ENCODE measurements at places on chromosomes 4 and X. TPM values are rescaled to one million over a fixed set of nuclear protein-coding genes. Genes with fewer than 3 reads are reported as not detected.
A peak's percentile ranks its signal among the peaks of the same experiment; 100 is the strongest.

GRCh38 chrX:25131055-25131454, 115.3 kb upstream of the ARX start:
- peak; percentile 20 for DNase-seq

DNA sequence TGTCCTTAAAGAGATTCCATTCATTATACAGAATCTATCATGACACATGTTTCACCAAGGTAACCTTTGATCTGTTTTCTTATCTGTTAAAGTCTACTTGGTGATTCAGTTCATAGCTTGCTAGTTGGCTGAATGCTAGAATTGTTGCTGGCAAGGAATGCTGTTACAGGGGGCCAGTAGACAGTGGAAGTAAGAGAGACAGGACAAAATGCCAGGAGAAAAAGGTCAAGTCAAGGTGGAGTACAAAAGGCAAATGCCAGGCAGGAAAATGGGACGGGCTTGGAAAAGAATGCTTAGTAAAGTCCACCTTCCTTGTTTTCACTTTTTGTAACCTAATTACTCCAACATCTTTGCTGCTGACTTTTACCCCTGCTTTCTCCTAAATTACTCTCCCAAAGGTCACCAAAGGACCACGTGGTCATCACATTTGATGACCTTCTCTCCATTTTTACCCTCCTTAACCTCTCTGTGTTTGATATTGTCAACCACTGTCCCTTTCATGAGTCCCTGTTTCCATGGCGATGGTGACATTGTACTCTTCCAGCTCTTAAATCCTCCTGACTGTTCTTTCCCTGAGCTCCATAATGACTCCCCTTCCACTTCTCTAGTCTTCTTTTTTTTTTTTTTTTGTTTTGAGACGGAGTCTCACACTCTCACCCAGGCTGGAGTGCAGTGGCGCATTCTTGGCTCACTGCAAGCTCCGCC, 24.5 kb upstream of the TAPT1 start:
- no peak for DNase-seq

MXD4 gene
- total RNA-seq = 70.5 TPM

GRCh38 chr4:7007944-7008343, 35.2 kb upstream of the TADA2B start:
- DNase-seq = no peak

Measured in GM23248 (cell line).